Breast epithelium (tissue), 4 donors: ENCODE measurements at places on chromosomes 12 and 14.

GRCh38 chr12:100668945-100669536 lies 95.6 kb downstream of the GAS2L3 start:
- no peaks in the 10 kb centered on the region for H3K36me3 ChIP-seq
- H3K4me3 ChIP-seq: no peak overlapping the region
- peak; percentile 41 for DNase-seq
- H3K4me1 ChIP-seq: no peaks in the 10 kb centered on the region
- H3K27ac ChIP-seq: no peak overlapping the region

GRCh38 chr12:110028323-110028722 lies 20.0 kb downstream of the C12orf76 start:
- no peak overlapping the region for H3K4me3 ChIP-seq
- DNase-seq: no peak
- H3K36me3 ChIP-seq: no peaks in the 10 kb centered on the region
- no peaks in the 10 kb centered on the region for H3K27me3 ChIP-seq
- no peak overlapping the region for H3K27ac ChIP-seq

DNA sequence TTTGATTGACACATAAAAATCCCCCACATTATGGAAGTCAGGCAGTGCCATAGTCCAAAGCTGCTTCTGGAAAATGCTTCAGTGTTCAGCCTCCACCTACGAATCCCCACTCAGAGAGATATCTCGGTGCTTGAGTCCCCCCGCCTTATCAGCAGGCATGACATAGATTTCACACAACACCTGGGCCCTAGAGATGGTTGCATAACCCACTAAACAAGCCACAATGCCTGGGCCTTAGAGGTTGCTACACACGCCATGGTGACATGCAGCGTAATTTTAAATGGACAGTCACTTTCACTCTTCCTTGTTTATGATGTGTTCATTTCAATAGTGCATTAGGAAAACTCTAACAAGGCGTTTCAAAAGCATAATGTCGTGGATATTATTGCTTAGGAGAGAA lies 38.0 kb downstream of the CCDC60 start:
- H3K36me3 ChIP-seq: no peaks in the 10 kb centered on the region
- no peaks in the 10 kb centered on the region for H3K4me1 ChIP-seq
- no peak overlapping the region for H3K27ac ChIP-seq
- H3K27me3 ChIP-seq: no peaks in the 10 kb centered on the region

DNA sequence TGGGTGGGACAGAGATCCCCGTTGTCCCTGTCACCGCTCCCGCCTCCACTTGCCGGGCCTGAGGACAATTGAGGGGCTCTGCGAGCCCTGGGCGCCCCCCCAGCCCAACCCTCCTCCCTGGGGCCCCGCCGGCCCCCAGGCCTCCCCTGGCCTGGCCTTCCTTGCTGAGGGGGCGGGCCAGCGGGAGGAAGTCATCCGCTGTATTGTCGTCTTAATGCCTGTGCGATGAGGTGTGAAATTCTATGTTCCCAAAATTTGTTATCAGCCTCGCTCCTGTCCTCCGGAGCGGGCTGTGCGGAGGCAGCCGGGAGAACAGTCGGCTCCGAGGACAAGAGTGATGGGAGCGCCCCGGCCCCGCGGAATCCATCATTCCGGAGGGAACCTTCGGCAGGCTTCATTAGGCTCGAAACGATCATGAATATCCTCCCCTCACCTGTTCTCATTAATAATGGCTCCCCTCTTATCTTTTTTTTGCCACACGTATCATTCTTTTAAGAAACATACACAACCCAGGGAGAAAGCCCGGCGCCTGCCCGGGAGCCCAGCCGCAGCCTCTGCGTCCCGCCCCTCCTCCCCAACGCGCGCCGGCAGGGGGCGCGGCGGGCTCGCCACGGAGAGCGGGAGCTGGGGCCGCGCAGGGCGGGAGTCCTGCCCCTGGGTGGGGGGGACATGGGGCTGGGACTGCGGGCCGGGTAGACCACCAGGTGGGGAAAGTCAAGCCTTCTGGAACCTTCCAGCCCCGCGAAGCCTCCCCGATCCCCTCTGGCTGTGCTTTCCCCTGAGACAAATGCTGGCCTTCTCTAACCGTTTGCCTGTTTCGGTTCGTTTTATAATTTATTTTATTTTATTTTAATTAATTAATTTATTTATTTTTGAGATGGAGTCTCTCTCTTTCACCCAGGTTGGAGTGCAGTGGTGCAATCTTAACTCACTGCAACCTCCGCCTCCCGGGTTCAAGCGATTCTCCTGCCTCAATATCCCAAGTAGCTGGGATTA lies 17.1 kb upstream of the DLK1 start:
- H3K4me3 ChIP-seq: peak overlapping the region; percentile 52
- DNase-seq: no peak
- H3K27me3 ChIP-seq: peaks cover 20% of the 10 kb centered on the region
- no peak overlapping the region for H3K27ac ChIP-seq
- no peaks in the 10 kb centered on the region for H3K4me1 ChIP-seq

GRCh38 chr12:94798113-94798512 lies 147.8 kb upstream of the TMCC3 start:
- no peaks in the 10 kb centered on the region for H3K27me3 ChIP-seq
- no peaks in the 10 kb centered on the region for H3K4me1 ChIP-seq
- no peaks in the 10 kb centered on the region for H3K36me3 ChIP-seq
- H3K4me3 ChIP-seq: no peak overlapping the region
- H3K27ac ChIP-seq: no peak overlapping the region
- DNase-seq: no peak

DNA sequence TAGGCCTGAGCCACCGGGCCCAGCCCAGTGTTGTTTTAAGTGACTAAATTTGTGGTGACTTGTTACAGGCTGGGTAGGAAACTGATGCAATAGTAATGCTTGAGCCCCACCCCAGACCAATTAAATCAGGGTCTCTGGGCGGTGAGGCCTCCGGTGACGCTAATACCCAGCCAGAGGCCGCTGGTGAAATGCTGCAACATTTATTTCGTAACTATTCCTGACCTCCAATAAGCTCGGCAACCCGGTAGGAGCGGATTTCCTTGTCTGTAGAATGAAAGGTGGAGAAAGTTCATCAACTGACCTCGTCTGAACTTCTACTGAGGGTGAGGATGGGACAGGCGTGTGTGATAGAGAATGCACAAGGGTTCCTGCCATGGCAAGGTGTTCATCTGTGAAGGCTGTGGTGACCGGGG lies 42.3 kb downstream of the FZD10 start:
- no peaks in the 10 kb centered on the region for H3K36me3 ChIP-seq
- H3K4me3 ChIP-seq: no peak overlapping the region
- no peaks in the 10 kb centered on the region for H3K27me3 ChIP-seq
- no peaks in the 10 kb centered on the region for H3K4me1 ChIP-seq
- no peak overlapping the region for H3K27ac ChIP-seq

GRCh38 chr14:22996768-22997654 lies 12.9 kb downstream of the C14orf93 start:
- no peak overlapping the region for H3K4me3 ChIP-seq
- no peaks in the 10 kb centered on the region for H3K4me1 ChIP-seq
- no peaks in the 10 kb centered on the region for H3K27me3 ChIP-seq
- no peaks in the 10 kb centered on the region for H3K36me3 ChIP-seq

- H3K27me3 ChIP-seq: no peaks in the 10 kb centered on the region
- H3K4me1 ChIP-seq: peaks cover 3% of the 10 kb centered on the region
- H3K4me3 ChIP-seq: no peak overlapping the region
- H3K27ac ChIP-seq: no peak overlapping the region
- no peaks in the 10 kb centered on the region for H3K36me3 ChIP-seq
Observed at GRCh38 chr14:100708425-100709288, 18.0 kb upstream of the DLK1 start.

DNA sequence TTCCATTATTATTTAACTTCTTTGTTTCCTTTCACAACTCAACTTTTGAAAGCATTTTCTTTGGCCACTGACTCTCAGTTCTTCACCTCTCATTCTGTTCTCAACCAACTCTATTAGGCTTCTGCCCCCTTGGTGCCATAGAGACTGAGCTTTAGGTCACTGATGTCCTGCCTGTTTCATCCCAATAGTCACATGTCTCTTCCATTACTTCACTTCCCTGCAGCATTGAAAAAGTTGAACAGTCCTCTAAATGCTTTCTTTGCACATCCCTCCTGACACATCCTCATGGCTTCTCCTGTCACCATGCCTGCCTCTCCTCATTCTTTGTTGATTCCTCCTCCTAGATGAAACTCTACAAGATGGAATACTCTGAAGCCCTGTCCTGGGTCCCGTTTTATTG lies 2.7 kb downstream of the CLEC12A start:
- H3K27me3 ChIP-seq: no peaks in the 10 kb centered on the region
- H3K36me3 ChIP-seq: no peaks in the 10 kb centered on the region
- no peak overlapping the region for H3K27ac ChIP-seq
- no peak overlapping the region for H3K4me3 ChIP-seq
- H3K4me1 ChIP-seq: no peaks in the 10 kb centered on the region
- no peak for DNase-seq

DNA sequence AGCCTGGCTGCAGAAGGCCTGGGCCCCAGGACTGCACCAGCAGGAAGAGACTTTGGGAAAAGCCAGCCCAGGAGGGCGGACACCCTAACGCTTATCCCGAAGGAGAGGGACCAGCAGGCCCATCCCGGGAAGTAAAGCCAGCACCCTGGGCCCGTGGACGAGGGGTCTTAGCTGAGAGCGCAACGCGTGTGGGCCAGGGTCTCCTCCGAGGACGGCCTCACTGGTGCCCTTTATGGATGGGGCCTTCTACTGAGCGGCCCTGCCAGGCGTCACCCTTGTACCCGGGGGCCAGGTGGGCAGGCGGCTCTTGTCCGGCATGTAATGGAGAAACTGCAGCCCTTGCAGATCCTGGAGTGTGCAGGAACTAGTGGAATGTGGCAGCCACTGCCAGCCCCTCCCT lies 14.1 kb downstream of the TEDC1 start:
- H3K27ac ChIP-seq: no peak overlapping the region
- no peak for DNase-seq
- no peaks in the 10 kb centered on the region for H3K4me1 ChIP-seq
- H3K36me3 ChIP-seq: no peaks in the 10 kb centered on the region

DNA sequence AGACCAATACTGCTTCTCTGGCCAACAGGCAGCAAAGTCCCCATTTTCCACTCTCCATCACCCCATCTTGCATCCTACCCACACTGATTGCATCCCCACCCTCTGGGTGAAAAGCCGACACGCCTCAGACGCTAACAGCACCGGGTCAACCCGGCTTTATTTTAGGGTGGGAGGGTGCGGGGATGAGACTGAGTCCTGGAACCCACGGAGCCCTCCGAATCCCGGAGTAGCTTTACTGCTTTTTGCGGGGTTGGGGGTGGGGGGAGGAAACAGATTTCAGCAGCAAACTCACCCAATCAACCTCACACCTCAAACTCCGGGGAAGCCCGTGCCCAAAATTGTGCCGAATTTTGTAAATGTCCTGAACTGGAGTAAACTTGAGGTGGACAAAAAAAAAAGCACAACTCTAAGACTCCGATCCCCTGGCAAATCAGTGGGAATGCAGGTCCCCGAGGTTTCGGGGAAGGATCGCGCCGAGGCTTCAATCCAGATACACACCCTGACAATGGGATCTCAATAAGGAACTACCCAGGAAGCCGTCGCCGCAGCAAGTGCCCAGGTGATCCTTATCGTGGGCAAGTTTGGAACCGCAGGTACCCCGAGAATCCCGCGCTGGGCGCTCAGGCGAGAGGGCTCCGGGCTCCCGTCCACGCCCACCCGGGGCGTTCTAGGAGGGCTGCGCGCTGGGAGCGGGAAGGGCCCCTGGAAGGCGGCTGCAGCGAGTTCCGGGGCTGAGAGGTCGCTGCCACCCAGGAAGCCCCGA lies 1.1 kb downstream of the GCH1 start:
- no peaks in the 10 kb centered on the region for H3K36me3 ChIP-seq
- no peaks in the 10 kb centered on the region for H3K4me1 ChIP-seq
- H3K4me3 ChIP-seq: peak overlapping the region; percentile 78
- H3K27me3 ChIP-seq: no peaks in the 10 kb centered on the region
